Activated effector memory CD4-positive, alpha-beta T cell treated with Interleukin-2 at 50 U/mL for 16 hours (primary cell): ENCODE measurements at places on chromosomes 11 and 22.

- no peak for DNase-seq
These were observed 11.6 kb upstream of the GNAZ start for GRCh38 chr22:23058481-23059283.

DNA sequence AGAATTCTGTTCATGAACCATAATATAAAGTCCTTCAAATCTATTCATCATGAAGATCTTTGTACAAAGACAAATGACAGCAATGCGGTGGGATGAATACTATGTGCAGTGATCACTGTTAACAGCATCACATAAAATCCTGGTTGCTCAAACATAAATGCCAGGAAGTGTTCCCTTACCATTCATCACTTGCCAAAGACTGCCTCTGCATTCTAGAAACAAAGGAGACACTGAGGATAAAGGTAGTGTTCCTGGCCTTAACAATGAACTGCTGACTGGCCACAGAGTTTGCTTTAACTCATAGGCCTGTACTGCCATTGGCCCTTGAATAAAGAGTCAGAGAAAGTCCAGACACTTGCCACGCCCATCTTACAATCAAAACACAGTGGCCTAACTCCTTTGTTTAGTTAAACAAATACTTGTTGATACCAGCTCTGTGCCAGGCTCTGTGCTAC lies 29.5 kb downstream of the C2CD3 start:
- DNase-seq: no peak

DNA sequence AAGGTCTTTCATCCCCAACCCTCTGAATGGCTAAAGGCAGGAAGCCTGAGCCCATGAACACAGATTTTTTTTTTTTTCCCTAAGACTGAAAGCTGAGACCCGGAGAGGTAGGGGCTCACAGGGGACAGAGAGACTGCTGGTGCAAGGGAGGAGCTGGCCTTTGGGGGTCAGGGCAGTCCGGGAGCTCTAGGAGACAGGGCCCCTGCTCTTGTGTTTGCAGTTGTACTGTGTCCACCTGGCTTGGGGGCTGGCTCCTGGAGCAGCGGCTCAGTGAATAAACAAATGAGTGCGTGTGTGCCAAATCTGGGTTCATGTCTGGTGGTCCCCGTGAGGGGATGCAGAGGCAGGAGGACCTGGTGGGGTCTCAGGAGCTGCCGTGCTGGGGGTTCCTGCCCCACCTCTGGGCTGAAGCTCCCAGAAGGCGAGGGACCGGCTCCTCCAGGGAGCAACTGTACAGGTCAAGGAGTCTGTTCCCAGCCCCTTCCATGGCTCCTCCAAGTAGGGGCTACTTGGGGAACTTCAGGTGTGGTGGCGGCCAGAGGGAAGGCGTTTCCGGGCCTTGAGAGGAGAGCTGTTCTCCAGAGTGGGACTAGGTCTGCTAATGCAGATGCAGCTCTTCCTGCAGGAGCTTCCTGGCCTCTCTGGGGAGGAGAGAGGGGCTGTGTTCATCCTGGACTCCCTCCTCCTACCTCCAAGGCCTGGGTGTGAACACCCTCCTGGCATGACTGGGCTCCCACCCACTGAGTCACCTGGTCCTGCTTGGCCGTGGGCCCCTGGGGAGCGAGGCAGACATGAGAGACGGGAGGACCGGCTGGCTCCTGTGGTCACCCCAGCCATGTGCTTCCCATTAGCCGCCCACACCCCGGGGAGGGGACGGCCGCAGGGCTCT lies 57.6 kb downstream of the FBXO7 start:
- no peak for DNase-seq

- no peak for DNase-seq
These were observed 121.0 kb downstream of the GRIK4 start for GRCh38 chr11:120632579-120632978.

DNA sequence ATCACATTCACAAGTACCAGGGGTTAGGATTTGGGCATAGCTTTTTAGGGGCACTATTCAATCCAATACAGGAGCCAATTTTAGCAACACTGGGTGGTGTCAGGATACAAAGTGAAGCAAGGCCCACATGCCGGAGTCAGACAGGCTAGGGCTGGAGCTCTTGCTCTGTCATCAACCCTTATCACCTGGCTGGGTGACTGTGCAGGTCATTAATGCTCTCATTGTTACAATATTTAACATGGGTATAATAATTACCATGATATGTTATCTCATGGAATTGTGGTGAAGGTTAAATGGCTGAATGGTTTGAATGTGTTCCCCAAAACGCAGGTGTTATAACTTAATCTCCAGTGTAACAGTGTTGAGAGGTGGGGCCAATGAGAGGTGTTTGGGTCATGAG lies 143.3 kb upstream of the THY1 start:
- DNase-seq: no peak

GRCh38 chr22:46086577-46087335 lies 63.6 kb upstream of the PPARA start:
- no peak for DNase-seq

- no peak for DNase-seq
These were observed 488.1 kb downstream of the NTM start for GRCh38 chr11:131858505-131858904.

DNA sequence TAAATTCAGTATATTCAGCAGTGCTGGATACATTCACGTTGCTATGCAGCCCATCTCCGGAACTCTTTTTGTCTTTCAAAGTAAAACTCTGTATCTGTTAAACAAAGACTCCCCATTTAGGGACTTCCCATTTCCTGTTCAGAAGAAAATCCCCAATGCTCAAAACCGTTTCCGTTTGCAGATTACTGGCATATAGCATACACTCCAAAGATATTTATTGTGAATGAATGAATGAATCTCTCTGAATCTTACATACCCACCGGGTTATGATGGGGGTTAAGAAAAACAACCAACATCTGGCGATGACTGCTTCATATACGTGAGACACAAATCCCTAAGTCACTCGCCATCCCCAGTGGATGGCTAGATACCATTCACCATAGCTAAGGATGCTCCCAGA lies 1.6 kb downstream of the THY1 start:
- no peak for DNase-seq

GRCh38 chr11:73167363-73167954 lies 25.3 kb upstream of the FCHSD2 start:
- DNase-seq: no peak

GRCh38 chr11:74418509-74418895 lies 20.3 kb upstream of the PGM2L1 start:
- no peak for DNase-seq

- no peak for DNase-seq
These were observed 46.8 kb downstream of the TBX1 start for GRCh38 chr22:19807161-19807913.

DNA sequence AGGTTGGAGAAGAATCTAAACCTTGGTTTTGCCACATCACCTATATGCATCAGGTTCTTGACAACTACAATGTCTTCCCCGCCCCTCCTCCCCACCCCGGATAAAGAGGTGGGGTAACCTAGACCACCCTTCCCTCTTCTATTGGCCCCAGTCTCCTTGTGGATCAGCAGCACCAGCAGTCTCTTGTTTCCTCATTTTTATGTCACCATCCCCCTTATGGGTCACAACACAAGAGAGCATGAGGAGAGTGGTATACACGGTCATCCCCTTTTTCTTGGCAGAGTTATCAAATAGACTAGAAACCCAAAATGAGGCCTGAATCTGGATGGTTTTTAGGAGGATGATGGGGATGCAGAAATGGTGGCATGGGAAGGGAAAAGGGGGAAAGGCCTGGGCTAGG lies 1.2 kb downstream of the MS4A4E start:
- no peak for DNase-seq

DNA sequence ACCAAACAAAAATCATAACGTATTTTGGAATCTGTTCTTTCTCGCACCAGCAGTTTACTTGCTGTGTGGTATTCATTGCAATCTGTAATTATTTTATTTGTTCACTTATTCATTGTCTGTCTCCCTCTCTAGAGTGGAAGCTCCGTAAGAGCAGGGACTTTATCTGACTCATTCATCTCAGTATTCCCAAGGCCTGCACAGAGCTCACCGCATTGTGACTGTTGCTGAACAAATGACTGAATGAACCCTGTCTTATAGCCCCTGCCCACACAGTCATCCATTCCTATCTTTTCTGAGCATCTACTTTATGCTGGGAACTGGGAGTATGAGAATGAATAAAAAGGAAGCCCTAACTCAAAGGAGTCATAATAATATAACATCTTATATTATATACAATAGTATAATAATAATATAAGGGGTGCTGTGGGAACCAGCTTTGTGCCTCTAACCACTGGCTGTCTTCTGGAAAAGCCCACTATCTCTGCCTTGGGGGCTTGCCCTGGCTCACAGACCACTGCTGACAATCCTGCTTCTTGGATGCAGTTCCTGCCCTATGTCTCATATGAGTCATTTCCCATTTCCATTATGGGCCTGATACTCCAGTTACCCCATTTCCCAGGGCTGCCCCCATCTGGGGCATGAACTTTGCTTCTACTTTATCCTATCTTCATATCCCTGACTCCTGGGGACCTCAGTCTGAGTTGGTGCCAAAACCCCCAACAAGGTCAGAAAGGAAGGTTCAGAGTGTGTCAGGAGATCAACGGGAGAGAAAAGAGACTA lies 11.0 kb downstream of the XRRA1 start:
- DNase-seq: no peak

GRCh38 chr11:14318581-14318981 lies 40.4 kb downstream of the RRAS2 start:
- DNase-seq: no peak

GRCh38 chr22:36795633-36796032 lies 19.7 kb upstream of the IFT27 start:
- DNase-seq: no peak

DNA sequence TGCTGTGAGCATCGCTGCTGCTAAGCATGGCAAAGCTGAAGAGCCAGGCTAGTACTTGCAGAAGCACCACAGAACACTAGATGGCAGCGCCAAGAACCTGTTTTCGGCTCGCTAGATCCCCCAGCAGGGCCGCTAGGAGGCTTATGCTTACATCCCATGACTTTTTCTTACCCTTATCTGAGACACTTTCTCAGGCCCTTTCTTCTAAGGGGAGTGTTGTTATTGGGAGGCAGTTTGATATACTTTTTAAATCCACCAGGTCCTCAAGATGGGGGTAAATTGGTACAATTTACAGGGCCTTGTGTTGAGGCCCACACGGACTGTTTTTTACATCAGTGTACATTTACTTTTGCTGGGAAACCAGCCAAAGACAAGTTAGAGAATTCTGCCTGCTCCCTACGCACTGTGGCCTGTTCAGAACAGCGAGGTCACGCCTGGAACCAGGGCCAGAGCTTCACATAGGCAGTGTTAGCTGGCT lies 4.0 kb downstream of the TRIM6 start:
- DNase-seq: peak; percentile 31

DNA sequence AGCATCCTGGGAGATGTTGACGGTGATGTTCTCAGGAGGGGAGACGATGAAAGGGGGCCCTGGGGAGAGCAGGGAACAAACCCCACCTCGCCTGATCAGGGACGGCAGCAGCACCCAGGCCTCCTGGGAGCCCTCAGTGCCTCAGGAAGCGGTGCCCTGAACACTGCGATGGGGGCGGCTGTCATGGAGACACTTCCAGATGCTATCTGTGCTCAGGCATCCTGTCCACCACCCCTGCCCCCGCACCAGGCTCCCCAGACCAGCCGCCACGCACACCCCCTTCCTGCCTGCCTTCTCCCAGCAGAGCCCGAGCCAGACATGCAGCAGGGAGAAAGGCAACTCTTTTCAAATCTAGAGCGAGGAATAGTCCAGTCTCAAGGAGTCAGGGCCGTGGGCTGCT lies 20.6 kb downstream of the IGSF9B start:
- DNase-seq: no peak

GRCh38 chr11:121767433-121767832 lies 314.7 kb upstream of the SORL1-AS1 start:
- no peak for DNase-seq

- no peak for DNase-seq
These were observed 42.4 kb downstream of the PIK3C2A start for GRCh38 chr11:17165247-17165890.

DNA sequence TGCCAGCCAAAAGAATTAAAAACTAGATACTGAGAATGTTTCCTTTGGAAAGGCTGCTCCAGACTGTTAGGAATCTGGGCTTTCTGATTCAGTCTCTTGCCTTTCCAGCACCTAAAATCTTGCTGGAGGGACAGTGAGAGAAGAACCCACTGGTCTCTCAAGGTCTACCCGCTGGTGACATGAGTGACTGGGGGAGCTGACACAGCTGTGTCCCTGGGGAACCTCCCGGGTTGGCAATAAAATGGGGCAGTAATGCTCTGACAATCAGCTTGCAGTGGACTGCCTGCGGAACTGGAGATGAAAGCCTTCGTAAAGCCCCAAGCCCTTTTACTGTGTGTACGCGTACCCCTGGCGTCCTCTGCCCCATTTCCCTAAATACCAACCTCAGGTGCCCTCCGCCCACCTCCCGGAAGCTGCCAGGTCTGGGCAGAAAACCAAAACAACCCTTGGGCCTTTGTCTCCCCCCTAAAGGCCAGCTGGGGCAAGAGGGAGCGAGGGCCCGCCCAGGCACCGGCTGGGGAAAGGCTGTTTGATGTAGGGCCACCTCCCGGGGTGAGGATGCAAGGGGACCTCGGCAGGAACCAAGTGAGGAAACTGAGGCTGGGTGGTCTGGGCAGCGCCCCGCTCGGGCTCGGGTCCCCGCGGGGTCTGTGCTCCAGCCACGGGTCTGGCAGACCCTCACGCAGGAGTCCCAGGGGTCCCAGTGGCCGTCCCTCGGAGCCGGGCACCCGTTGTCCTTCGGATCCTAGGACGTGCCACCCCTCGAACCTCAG lies 741 bp downstream of the CARS1 start:
- DNase-seq: no peak

GRCh38 chr22:47606426-47606825 lies 844.0 kb downstream of the TBC1D22A start:
- no peak for DNase-seq

DNA sequence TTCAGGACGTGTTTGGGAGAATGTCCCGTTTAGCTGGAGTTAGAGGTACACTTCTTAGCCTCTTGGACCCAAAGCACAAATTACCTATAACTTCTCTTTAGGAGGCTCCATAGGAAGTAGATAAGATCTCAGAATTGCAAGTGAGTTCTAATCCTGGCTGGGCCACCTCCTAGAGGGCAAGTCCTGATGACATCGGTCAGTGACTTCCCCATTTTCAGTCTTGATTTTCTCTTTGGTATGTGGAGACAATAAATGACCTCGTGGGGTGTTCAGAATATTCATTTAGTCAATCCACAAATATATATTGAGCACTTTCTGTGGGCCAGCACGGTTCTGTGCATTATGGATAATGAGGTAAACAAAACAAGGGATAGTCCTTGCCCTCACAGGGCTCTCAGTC lies 208.6 kb downstream of the CWF19L2 start:
- no peak for DNase-seq

- no peak for DNase-seq
These were observed 209.1 kb downstream of the ST3GAL4 start for GRCh38 chr11:126564566-126564965.

GRCh38 chr11:115613986-115614632 lies 109.9 kb upstream of the CADM1 start:
- no peak for DNase-seq

DNA sequence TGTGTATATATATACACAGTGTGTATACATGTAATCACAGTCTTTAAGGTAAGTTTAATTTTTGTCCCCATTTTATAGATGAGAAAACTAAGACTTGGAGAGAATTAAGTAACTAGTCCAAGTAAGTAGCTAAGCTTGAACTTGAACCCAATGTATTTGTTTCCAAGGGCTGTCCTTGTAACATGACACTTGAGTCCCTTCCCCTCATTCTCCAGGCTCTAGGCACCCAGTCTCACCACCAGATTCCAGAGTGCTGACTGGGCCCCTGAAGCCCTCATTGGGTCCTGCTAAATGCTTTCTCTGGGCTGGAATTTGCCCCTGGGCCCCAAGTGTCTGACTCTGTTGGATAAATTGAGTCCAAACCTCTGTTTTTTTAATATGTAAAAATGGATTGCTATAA lies 45.5 kb downstream of the ADM start:
- no peak for DNase-seq
